ENCODE measurements at places on chromosomes 12 and 14.

- no peak for DNase-seq
Measured at GRCh38 chr14:87990682-87991081, 2.3 kb downstream of the GALC start.

GRCh38 chr14:56587701-56588100 is 8.1 kb downstream of the TMEM260 start:
- no peak for DNase-seq

DNA sequence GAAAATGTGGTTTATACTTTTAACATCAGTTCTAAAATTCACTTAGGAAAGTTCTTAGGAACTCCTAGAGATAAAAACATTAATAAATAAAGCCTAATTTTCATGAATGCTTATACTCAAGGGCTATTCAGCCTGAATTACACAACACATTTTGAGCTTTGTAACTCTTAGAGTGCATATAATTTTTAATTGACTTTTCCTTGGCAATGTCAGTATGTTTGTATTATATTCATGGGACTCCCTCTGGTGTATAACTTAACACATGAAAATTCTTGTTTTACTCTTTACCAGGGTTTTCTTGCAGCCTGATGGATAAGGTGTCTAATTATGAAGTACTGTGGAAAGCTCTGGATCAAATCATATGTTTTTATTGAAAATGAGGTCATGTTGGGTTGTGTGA is 150.6 kb upstream of the HMGA2 start:
- DNase-seq, result no peak

DNA sequence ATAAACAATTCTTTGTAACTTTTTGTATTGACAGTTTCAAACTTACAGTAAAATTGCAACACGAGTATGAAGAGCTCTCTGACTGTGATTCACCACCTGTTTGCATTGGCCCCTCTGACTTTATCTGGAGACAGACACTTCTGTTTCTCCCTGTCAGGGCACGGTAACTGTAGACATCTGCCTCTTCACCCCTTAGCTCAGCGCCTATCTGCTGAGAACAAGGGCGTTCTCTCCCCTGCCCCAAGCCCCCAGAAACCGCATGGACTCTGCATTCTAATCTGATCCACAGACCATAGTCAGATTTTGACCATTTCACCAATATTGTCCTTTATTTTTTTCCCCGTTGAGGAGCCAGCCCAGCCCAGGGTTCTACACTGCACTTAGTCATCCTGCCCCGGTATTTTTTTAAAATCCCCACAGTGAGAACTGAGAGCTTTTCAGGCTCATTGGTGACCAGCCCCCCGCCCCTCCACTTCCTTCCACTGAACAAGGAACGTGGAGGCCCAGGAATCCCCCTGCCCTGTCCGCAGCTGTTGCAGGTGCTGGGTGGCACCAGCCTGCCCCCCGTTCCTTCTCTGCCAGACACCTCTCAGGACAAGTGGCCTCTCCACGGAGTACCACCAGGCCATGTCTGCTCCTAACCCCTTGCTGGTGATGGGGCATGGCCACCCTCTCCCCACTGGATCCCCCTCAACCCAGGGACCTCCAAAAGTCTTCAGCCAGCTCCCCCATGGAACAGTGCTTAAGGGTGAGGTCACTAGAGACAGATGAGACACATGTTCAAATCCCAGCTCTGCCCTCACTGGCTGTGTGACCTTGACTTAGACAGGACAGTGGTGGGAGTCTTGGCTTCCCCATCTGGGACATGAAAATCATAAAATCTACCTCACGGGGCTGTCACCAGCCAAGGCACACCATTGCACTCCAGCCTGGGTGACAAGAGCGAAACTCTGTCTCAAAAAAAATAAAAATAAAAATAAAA is 11.2 kb downstream of the RHOF start:
- DNase-seq, result no peak

GRCh38 chr12:75859868-75860267 is 171.7 kb downstream of the PHLDA1 start:
- no peak for DNase-seq

GRCh38 chr14:55228261-55228660 is 36.9 kb upstream of the DLGAP5 start:
- DNase-seq, result no peak

- no peak for DNase-seq
Measured at GRCh38 chr12:51985154-51985835, 21.5 kb upstream of the TAMALIN start.

GRCh38 chr14:59117754-59118528 is 70.5 kb upstream of the DAAM1 start:
- no peak for DNase-seq

- no peak for DNase-seq
Measured at GRCh38 chr12:124243936-124244335, 51.0 kb upstream of the RFLNA start.

DNA sequence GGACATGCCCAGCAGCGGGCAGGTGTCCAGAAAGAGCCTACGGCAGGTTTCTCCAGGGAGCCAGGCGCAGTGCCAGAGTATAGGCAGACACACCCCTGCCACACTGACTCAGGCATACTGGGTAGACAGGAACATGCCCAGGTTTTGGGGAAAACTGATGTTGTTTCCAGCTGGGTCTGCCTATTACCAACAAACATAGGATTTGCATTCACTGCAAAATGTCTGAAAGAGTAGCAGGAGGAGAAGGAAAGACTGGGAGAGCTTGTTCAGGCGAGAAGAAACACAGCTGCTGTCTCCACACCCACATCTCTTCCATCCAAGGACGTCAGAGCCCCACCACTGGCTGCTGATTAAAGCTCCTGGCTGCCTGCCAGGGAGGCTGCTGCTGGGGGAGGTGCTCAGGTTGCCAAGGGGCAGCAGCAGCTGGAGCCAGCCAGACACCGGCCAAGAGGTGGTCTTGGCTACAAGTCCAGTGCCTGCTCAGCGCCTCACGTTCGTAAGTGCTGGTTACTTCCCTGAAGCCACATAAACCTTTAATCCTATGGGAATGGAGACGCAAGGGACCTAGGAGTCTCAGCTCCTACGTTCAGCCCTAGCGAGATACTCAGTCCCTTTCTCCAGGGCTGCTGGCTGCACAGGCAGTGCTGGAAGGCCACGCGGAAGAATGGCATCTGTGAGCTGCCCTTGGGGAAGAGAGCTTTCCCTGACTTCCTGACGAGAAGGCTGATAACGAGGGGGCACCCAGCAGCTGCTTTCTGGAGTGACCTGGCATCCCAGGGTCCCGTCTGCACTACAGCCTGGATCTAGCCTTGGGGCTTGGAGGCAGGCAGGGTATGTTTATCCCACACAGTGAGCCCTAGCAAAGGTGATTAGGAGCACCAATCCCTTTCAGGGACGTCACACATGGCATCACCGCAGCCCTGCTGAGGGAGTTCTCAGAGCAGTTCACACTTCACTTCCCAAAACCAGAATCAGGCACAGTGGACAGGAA is 58.1 kb downstream of the PLEKHG3 start:
- peak; percentile 64 for DNase-seq

Measured in cerebellar nuclear complex (tissue), 1 donor.